ENCODE measurements at places on chromosomes 11 and 22.

- H3K27me3 ChIP-seq, result no peaks in the 10 kb centered on the region
- no peak overlapping the region for H3K4me3 ChIP-seq
- no peak overlapping the region for H3K27ac ChIP-seq
- no peaks in the 10 kb centered on the region for H3K36me3 ChIP-seq
- no peaks in the 10 kb centered on the region for H3K4me1 ChIP-seq
Measured at GRCh38 chr11:28448186-28448585, 340.0 kb downstream of the METTL15 start.

DNA sequence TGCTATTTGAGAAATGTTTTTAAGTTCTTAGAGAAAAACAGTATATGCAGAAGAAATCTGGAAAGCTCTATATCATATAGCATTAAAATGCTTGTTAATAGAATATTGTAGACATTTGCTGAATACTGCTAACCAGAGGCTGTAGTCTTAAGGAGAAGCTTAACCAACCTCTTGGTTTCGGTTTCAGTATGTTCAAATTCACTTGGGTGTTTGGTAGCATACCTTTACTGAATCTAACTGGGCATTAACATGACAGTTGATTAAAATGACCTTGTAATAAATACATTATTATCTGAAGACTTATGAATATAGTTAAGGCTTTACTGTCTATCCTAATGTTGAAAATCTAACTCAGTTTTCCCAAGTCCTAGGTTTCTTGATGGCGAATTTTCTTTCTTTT is 5.4 kb downstream of the PCF11 start:
- DNase-seq, result no peak
- H3K4me1 ChIP-seq, result peaks cover 43% of the 10 kb centered on the region
- no peaks in the 10 kb centered on the region for H3K27me3 ChIP-seq
- H3K4me3 ChIP-seq, result peak overlapping the region; percentile 9
- no peak overlapping the region for H3K27ac ChIP-seq
- H3K36me3 ChIP-seq, result peaks cover 16% of the 10 kb centered on the region

GRCh38 chr22:38088629-38089473 is 4.9 kb upstream of the SLC16A8 start:
- H3K27me3 ChIP-seq, result no peaks in the 10 kb centered on the region
- no peak for DNase-seq
- H3K4me3 ChIP-seq, result no peak overlapping the region
- H3K27ac ChIP-seq, result no peak overlapping the region
- no peaks in the 10 kb centered on the region for H3K36me3 ChIP-seq

DNA sequence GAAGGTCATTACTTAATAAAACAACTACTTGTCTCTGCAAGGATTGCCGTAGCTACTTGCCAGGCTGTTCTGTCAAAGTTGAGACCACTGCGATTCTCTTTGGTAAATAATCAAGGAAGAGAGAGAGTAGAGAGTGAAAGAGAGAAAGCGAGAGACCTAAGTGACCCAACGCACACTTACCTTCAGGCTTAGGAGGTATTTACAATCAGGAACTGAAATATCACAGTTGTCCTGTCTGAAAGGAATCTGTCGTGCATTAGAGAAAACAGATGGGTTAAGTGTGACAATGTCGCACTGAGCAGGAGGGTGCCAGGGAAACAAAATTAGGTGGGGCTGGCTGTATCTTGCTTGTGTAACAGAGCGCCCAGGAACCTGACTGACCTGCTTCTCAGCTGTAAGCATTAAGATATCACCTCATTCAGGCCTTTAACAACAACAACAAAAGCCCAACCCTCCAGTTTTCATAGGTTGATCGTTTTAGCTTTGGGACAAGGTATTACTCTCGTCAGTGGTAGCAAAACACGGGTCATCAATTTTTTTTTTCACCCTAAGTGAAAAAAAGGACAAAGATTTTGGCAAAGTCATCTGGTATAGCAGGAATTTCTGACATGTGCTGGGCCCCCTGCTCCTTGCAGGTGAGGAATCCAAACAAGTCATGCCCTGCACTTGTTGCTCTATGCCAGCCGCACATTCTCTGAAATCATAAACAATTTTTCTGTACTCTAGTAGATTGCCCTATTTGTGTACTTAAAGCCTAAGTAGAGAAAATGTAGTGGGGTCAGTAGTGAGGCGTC is at the start of gene MUC15:
Gene MUC15 (minus strand): TSS at position 403 of the 794 bp plus-strand sequence. CDS start 5,169 bp downstream, outside the sequence.
- H3K27me3 ChIP-seq, result no peaks in the 10 kb centered on the region
- H3K36me3 ChIP-seq, result no peaks in the 10 kb centered on the region
- no peaks in the 10 kb centered on the region for H3K4me1 ChIP-seq

DNA sequence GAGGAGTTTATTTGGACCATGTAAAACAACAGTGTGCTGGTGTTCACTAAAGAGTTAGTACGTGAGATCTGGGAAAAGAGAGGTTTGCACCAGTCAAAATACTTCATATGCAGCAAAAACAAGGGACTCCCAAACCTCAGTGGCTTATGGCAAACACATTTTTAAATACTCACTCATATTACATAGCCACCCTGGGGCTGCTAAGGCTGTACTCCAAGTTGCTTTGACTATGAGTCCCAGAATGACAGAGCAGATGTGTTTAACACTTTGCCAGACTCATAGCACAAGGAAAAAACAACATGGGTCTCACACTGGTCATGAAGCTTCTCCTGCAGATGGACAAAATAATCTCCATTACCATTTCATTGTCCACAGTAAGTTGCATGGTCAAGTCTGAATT is 202.8 kb upstream of the GRIA4 start:
- H3K27me3 ChIP-seq, result no peaks in the 10 kb centered on the region
- H3K4me3 ChIP-seq, result no peak overlapping the region
- H3K36me3 ChIP-seq, result no peaks in the 10 kb centered on the region
- no peaks in the 10 kb centered on the region for H3K4me1 ChIP-seq

- H3K4me1 ChIP-seq, result peaks cover 22% of the 10 kb centered on the region
- H3K27me3 ChIP-seq, result no peaks in the 10 kb centered on the region
- peak overlapping the region; percentile 77 for H3K4me3 ChIP-seq
- peak overlapping the region; percentile 70 for H3K27ac ChIP-seq
- H3K36me3 ChIP-seq, result no peaks in the 10 kb centered on the region
Measured at GRCh38 chr22:45672564-45673481, 1.2 kb downstream of the ATXN10 start.

DNA sequence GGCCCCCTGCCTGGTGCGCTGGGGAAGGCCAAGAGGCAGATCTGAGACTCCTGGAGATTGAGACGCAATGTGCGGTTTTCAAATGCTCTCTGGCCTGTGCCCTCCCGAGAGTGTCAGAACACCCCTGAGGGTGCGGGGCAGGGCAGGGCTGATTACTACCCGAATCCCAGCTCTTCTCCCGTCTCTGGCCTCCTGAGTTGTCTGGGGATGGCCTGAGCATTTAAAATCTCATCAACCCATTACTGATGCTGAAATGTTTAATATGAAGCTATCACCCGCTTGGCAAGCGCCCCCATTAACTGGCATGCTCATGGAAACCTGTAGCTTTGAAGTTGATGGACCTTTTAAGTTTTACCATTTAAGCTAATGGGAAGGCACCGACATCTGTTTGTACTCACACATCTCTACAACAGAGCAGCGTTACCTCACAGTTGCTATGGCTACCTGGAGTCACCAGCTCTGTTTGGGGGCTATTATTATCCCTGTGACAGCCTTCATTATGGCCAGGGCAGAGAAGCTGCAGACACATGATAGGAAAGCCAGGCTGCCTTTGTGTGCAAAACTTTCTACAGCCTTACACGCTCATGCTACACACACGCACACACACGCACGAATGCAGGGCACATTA is 3.6 kb upstream of the MB start:
- no peak overlapping the region for H3K27ac ChIP-seq
- DNase-seq, result no peak
- peaks cover 3% of the 10 kb centered on the region for H3K4me1 ChIP-seq
- H3K27me3 ChIP-seq, result no peaks in the 10 kb centered on the region

DNA sequence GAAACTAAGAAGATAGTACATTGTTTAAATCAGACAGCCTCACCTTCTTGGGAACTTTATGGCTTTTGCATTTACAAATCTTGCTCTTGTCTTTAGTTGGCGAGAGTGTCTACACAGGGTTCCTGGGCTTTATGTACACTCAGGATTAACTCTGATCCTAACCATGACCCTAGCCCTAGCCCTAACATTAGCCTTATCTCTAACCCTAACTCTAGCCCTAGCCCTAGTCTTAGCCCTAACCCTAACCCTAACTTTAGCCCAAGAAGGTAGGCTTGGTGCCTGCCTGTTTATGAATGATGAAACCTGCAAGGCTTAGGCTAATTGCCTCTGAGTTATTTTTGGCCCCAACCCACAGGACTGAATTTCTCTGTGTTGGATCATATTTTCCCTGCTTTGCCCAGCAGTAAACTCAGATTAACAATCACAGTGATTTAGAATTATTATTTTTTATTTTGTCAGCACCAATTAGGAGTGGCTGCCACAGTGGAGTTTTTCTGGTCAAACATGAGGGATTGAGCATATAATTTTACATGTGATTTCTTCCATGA is 44.1 kb upstream of the OR9Q1 start:
- no peak for DNase-seq
- H3K36me3 ChIP-seq, result no peaks in the 10 kb centered on the region
- H3K27me3 ChIP-seq, result no peaks in the 10 kb centered on the region
- H3K27ac ChIP-seq, result no peak overlapping the region
- H3K4me1 ChIP-seq, result no peaks in the 10 kb centered on the region

- H3K27ac ChIP-seq, result no peak overlapping the region
- no peak overlapping the region for H3K4me3 ChIP-seq
- no peaks in the 10 kb centered on the region for H3K36me3 ChIP-seq
- H3K4me1 ChIP-seq, result no peaks in the 10 kb centered on the region
- H3K27me3 ChIP-seq, result no peaks in the 10 kb centered on the region
Measured at GRCh38 chr22:32097018-32097417, 54.0 kb downstream of the SLC5A1 start.

GRCh38 chr11:108826136-108826535 is 161.3 kb downstream of the DDX10 start:
- no peak overlapping the region for H3K27ac ChIP-seq
- H3K36me3 ChIP-seq, result no peaks in the 10 kb centered on the region
- no peaks in the 10 kb centered on the region for H3K4me1 ChIP-seq
- DNase-seq, result no peak

GRCh38 chr11:120744016-120744994 is 232.8 kb downstream of the GRIK4 start:
- no peaks in the 10 kb centered on the region for H3K4me1 ChIP-seq
- DNase-seq, result no peak
- no peak overlapping the region for H3K4me3 ChIP-seq
- H3K27ac ChIP-seq, result no peak overlapping the region
- H3K36me3 ChIP-seq, result no peaks in the 10 kb centered on the region

DNA sequence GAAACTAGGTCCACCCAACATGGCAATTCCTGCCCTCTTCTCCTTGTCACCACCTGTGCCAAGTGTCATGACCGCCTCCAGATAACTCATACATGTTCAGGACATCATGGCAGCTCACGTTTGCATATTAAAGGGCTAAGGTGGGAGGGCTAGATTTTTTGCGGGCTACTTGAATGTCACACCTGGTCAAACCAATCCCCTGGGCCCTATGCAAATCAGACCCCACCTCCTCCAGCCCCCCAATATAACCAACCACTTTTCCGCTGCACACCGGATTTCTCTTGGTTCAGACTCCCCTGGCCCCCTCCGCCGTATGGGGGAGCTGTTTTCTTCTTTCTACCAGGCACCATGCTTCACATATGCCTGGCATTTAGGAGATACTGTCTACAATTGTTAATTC is 12.6 kb downstream of the UPB1 start:
- no peak for DNase-seq
- H3K4me3 ChIP-seq, result no peak overlapping the region
- no peaks in the 10 kb centered on the region for H3K4me1 ChIP-seq
- H3K36me3 ChIP-seq, result no peaks in the 10 kb centered on the region

DNA sequence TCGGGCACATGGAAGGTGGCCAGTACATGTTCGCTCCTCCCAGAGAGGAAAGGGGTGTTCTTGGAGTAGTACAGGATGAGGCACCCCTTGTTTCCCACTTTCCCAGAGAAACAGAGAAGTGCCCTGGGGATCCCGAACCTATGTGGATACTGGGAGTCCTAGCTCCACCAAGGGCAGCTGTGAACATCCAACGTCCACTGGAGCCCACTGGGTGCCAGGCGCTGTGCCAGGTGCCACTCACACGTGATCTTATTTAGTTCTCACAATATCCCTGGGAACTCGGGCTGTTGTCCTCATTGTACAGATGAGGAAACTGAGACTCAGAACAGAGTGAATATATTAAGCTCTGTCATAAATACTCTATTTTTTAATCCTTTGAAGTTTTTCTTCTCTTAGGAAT is 12.0 kb downstream of the SLCO2B1 start:
- H3K27ac ChIP-seq, result no peak overlapping the region
- H3K4me3 ChIP-seq, result no peak overlapping the region
- H3K36me3 ChIP-seq, result no peaks in the 10 kb centered on the region
- no peaks in the 10 kb centered on the region for H3K27me3 ChIP-seq
- no peaks in the 10 kb centered on the region for H3K4me1 ChIP-seq
